ENCODE measurements at places on chromosomes 11 and 22.

- DNase-seq = peak; percentile 27
These were observed 729.3 kb downstream of the NTM start for GRCh38 chr11:132099692-132100091.

DNA sequence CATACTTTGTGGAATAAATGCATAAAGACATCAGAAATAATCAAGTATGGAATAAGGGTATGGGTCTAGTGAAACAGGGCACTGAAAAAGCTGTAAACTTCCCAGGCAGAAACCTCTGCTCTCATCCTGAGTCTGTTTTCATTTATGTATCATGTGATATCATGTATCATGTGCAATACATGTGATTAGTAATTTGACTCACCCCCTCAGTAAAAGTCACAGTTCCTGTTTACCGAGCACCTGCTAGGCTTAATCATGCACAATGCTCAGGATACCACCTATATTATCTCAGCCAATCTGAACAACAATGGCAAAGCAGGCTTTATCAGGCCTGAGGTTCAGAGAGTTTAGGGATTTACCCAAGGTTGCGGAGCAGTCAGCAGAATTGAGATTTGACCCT is 250.6 kb upstream of the TENM4 start:
- no peak for DNase-seq

- DNase-seq = no peak
These were observed 5.4 kb upstream of the DKK3 start for GRCh38 chr11:12013781-12014180.

DNA sequence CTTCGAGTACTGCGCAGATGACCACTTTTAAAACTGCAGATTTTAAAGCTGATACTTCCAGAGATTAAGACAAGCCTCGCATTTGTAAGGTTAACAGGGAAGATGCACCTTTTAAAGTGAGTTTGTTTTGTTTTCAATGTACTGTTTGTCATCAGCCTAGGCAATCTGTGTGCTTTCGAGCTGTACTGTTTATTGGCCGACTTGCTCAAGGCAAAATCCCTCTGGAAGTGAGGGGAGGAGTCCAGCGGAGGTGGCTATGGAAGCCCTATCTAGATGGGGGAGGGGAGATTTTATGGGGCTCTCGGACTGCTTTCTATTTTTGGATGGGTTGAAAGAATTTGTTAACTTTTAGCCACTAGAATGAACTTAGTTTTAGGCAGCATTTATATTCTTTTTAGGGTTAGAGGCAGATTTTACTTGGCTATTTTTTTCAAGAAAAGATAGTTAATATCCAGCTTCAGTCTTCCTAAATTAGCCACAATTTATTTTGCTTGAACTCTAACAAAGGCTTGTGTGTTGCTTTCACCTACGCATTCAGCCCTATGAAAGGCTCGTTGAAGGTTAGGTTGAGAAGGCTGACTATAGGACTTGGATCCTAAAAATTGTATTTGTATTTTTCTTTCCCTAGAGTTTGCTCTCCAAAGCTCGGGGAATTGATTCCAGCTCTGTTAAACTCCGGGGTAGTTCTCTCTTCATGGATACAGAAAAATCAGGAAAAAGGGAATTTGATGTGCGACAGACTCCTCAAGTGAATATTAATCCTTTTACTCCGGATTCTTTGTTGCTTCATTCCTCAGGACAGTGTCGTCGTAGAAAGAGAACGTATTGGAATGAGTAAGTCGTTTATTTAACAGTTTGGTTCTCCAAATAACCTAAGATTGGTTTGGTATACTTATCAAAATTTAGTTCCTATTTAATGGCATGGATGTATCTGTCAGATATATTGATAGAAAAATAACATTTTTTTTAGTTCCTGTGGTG is 2.1 kb downstream of the WEE1 start:
- DNase-seq = peak; percentile 72

DNA sequence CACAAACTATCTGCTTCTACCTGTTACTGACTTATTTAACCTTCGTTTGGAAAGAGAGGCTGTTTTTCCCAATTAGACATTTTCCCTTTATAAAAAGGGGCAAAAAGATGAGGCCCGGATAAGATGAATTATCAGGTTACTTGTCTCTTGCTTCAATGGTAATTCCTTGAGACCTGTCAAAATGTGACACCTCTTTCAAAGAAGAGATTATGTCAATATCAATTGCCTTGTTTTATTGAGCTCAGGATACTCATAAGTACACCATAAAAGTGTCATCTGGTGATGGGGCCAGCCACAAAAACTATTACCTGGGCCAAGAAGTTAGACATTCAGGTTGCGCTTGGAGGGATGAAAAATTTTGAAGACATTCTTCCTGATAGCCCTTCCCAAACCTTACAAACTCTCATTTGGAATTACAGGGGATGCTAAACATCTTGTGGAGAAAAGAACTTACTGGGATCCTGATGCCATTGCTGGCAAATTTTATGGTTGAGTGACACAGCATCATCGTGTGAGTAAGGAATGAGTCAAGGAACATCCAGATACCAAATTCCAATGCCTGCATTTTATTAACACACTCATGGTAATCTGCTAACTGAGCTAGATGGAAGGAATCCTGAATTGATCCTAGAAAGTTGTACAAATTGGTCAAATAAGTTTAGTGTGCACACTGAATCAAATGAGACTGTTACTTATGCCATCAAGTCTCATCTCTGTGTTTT is 1071.2 kb downstream of the LRRC4C start:
- DNase-seq = no peak

GRCh38 chr22:46794067-46794466 is 31.6 kb downstream of the TBC1D22A start:
- DNase-seq = no peak

GRCh38 chr11:14127679-14128078 is 165.2 kb downstream of the SPON1 start:
- no peak for DNase-seq

GRCh38 chr22:39917197-39917643 is 16.3 kb downstream of the GRAP2 start:
- no peak for DNase-seq

GRCh38 chr11:17571431-17572358 is 24.6 kb downstream of the OTOG start:
- DNase-seq = no peak

DNA sequence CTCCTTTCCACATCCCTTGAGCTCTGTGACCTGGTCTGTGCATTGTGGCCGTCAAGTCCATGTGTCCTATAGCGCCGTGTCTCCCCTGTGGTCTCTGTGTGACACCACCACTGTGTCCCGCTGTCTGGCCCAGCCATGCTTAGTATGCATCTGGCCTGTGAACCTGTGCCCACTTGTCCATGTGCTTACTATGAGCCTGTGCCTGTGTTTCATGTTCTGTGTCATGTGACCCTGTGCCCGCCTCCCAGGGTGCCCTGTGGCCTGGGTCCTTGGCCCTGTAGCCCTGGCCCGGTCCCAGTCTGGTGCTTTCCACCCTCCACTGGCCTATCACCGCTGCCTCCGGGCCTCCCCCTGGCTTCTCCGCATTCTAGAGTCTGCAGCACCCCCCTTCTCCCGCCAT is 80.6 kb downstream of the CCDC83 start:
- no peak for DNase-seq

- DNase-seq = no peak
These were observed 38.5 kb upstream of the SLN start for GRCh38 chr11:107750313-107750712.

GRCh38 chr11:11318961-11319360 is 34.1 kb downstream of the CSNK2A3 start:
- no peak for DNase-seq

- no peak for DNase-seq
These were observed 37.9 kb upstream of the ARHGAP20 start for GRCh38 chr11:110750100-110750499.

DNA sequence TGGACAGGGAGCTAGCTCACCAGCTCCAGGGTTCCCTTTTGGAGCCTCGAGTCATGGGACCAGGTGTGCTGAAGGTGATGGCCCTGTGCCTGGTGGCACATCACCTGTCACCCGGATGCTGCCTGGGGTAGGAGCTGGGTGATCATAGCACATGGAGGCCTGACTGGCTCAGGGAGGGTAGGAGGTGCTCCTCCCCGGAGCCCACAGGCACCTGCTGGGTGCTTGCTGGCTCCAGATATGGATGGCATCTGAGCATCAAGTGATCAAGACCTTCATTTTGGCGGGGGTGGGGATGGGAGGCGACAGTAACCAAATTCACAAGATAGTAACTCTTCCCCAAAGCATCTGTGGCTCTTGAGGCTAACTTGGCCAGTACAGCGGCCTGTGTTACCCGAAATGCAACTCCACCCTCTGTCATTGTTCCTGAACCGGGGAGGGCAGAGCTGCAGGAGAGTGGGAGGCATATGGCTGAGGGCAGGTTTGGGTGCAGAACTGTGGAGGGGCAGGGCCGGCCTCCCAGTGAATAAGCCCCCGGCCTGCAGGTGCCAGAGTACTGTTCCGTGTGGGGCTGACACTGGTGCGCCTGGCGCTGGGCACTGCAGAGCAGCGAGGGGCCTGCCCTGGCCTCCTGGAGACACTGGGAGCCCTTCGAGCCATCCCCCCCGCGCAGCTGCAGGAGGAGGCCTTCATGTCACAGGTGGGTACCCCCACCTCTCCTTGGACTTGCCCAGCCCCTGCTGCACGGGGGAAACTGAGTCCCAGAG is 4.7 kb downstream of the TBC1D10C start:
- no peak for DNase-seq

DNA sequence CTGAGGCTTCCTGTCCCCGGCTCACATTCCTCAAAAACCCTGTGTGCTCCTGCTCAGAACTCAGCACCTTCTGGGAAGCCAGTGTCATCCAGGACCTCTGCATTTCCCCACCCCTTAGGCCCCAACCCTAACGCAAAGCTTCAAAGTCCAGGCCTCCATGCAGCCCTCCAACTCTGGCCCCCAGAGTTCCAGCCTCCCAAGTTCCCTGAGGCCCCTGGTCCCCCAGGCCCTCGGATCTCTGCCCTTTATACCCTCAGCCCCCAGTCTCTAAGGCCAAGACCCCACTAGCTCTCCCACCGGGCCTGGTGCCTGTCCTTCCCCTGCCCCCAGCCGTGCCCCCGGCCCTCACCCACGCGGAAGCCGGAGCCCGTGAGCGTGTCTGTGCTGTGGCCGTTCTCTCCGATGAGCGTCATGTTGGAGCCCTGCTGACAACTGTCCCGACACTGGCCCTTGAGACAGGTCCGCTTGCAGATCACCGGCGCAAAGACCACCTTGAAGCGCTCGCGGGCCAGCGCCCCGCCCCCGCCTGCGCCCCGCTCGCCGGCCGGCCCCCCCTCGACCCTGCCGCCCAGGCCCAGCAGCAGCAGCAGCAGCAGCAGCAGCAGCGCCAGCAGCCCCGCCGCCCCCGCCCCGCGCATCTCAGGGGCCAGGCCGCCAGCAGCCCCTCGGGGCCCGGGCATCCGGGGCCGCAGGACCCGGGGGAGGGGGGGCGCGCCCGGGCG is 718 bp downstream of the LTBP3 start:
- peak; percentile 85 for DNase-seq

DNA sequence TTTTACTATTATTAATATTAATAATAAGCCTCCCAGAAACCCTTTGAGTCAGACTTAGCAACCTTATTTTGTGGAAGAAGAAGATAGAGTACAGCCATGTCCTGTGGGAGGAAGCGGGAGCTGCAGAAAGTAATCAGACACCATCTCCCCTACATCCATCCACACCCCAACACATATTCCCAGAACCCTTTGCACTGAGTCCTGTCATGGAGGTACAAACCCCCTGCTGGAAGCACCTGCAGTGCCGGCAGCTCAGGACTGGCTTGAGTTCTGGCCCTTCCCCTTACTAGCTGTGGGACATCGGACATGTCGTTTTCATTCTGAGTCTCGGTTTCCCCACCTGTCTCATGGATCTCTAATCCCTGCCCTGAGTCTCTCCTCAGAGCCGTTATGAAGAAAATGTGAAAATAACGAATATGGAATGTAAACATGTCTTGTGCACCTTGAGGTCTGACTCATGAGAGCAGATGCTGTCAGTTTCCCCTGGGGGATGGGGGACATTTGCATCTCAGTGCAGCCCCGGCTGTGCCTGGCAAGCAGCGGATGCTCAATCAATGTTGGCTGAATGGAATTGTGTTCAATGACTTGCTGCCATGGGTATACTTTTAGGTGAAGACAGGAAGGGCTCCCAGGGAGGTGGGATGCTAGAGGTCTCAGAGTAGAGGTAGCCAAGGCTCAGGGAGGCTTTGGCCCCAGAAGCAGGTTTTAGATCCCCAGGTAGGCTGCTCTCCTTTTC is 45.4 kb downstream of the TP53I11 start:
- DNase-seq = no peak

DNA sequence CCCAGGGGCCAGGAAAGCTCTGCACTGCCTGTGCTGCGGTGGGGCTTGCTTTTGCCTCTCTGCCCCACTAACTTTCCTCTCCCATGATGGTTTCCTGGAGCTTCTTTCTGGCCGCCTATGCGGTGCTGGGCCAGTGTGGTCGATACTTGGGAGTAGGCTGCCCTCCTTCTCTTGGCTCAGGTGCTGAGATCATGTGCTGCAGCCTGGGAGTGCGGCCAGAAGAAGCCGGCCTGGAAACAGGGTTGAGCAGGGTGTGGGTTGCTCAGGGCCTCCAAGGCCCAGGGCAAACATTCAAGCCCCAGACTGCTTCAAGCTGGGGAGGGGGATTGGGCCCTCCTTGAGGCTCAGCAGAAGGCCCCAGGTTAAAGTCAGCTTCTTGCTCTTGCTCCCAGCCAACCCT is 125.0 kb downstream of the NTM start:
- no peak for DNase-seq

DNA sequence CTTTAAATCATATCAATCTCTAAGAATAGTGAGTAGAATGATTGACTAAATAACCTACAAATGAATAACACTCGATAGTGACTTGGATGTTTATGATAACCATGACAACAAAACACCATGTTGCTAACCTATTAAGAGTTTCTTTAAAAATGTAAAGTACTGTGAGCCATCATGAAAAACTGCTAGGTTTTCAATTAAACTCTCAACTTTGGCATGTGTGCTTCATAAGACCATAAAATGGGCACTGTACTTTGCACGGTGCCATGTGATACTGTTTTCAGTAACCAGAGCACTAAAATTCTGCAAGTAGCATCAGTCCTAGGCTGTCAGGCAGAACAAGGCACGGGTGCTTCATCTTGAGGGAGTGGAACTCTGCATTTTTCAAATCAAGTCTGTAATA is 96.2 kb upstream of the TRIM77 start:
- DNase-seq = no peak

- no peak for DNase-seq
These were observed 67.7 kb upstream of the SORL1-AS1 start for GRCh38 chr11:121520243-121521144.

- DNase-seq = no peak
These were observed 498.2 kb downstream of the KCNA4 start for GRCh38 chr11:29518389-29519174.

- peak; percentile 73 for DNase-seq
These were observed 29.9 kb downstream of the ALG9 start for GRCh38 chr11:111841370-111842053.

Measured in SK-N-SH (cell line).